Activated T-cell treated with anti-CD3 and anti-CD28 coated beads, Interleukin-2, amount 50 U/mL, for 48 hours (primary cell): ENCODE measurements at places on chromosomes 11 and 22.

DNA sequence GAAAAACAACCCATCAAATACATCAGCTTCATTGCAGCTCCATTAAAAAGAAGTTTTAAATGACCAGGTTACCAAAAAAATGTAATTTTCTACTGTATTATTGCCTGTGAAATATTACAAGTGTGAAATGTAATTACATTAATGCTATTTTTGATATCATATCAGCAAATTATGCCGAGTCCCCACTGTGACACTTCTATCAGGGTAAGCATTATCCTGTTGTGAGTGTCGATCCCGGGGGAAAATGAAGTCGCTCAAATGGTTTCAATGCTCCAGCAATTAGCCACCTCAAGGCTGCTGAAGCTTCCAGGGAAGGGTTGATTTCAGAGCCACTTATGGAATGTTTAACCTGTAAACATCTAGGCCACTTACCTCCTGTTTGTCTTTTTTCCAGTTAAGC lies 70.4 kb downstream of the RCN1 start:
- DNase-seq, result no peak

DNA sequence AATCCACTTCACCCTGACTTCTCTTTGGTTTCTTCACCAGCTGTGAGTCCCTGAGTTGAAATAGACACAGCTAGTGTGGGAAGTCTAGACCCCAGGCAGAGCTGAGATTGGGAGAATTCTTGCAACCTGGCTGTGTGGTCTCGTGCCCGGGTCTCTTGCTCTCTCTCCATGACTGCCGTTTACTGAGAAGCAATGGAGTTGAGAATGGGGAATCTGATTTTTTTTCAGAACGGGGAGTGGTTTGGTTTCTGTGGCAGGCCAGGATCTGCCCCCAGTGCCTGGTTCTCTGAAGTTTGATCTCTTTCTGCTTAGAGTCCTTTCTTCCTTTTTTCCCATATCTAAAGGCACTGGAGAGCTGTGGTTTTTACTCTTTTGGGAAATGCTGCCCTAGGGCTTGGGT lies 1.5 kb downstream of the SIDT2 start:
- no peak for DNase-seq

- no peak for DNase-seq
Observed at GRCh38 chr11:134984421-134984820, 572.4 kb upstream of the B3GAT1 start.

GRCh38 chr11:1238767-1239595 lies 16.1 kb downstream of the MUC5B start:
- no peak for DNase-seq

DNA sequence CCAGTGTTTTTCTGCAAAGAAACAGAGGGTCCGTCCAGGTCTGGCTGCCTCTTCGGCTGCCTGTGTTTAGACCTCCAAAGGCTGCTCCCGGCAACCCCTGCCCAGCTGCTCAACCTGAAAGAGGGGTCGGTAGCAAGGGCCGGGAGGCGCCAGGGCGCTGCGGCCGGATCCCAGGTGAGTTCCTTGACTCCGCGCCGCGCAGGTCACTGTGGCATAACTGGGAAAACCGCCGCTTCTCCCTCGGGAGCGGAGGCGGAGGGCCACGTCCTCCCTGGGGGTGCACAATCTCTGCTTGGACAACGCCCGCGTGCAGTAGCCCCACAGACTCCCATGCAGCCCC lies 1.0 kb upstream of the BRSK2 start:
- DNase-seq, result no peak

DNA sequence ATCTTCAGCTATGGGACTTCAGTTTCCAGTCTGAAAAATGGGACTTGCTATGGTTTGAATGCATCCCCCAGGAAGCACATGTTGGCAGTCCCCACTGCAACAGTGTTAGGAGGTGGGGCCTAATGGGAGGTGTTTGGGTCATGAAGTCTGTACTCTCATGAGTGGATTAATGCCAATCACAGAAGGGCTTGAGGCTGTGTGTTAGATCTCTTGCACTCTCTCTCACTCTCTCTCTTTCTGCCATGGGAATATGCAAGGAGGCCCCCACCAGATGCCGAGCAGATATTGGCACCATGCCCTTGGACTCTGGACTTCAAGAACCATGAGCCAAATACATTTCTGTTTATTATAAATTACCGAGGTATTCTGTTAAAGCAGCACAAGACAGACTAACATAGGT lies 7.8 kb upstream of the AP1B1 start:
- DNase-seq, result no peak

DNA sequence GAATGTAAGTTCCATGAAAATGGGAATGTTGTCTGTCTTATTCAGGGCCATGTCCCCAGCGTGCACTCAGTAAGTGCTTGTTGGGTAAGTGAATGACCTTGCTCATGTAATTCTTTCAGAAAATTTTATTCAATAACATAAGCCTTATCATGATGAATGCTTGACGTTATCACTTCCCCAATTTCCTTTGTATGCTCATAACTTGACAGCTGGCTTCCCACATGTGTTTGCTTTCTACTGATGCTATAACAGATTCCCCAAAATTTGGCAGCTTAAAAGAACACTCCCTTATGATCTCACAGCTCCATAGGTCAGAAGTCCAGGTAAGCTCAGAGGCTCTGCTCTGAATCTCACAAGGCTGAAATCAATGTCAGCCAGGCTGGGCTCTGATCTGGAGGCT lies 155.8 kb upstream of the POU2AF2 start:
- no peak for DNase-seq
